Activated T-cell treated with anti-CD3 and anti-CD28 coated beads, Interleukin-2, amount 50 U/mL, for 24 hours (primary cell): ENCODE measurements at places on chromosomes 1 and 21.

- DNase-seq, result no peak
Measured at GRCh38 chr1:6580119-6580592, 362 bp downstream of the ZBTB48 start.

- no peak for DNase-seq
Measured at GRCh38 chr1:18090636-18091035, 17.0 kb upstream of the IGSF21 start.

DNA sequence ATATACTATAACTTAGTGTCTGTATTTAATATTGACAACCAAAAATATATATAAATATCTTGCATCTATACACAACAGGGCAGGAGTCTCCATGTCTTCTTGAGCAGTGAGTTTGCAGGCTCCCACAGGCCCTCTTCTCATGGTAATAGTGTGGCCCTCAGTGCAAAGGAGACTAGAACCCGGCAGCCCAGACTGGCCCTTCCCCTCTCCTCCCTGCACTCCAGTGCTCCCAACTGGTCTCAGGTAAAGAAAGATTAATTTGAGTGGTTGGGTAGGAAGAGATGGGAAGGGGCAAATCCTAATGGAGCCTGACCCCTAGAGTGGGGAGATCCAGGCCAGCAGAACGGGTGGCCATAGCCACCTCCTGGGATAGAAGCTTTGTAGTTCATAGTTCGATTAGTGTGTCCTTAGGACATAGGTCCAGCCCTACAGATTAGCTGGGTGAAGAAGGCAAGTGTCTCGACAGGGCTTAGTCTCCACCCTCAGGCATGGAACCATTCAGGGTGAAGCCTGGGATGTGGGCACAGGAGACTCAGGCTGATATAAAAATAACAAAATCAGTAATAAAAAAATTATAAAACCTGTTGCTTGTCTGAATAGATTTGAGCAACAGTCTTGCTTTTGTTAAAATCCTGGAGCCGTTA is 32.3 kb downstream of the SLC2A1 start:
- DNase-seq, result no peak

- no peak for DNase-seq
Measured at GRCh38 chr1:219302697-219303096, 129.0 kb downstream of the LYPLAL1 start.

GRCh38 chr1:52554756-52555155 is 1.9 kb upstream of the TUT4 start:
- DNase-seq, result no peak
